ENCODE measurements at places on chromosomes 1 and 21.
A peak's percentile ranks its signal among the peaks of the same experiment; 100 is the strongest.

DNA sequence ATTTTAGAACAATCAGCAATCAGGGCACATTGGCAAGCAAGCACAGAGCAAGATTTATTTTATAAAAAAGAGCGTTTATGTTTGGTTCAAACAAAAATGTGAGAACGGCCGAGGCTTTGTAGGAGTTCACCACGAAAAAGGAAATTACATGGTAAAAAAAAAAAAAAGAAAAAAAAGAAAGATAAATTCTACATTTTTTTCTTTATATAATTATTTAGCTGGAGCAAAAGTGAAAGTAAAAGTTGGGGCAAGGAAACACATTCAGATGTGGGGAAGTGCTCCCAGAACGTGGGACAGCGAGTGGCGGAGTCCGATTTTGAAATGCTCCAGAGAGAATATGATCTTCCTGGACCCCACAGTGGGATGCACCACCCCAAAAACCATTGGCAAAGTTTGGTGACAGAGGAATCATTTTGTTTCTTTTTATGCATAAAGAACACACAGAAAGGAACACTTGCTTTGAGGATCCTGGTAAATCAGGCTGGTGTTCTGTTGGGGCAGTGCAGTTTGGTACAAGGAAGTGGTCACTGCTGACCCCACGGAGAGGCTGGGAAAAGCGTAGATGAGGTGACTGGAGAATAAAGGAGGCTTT, 16.3 kb upstream of the ATP5PO start:
- no peak for DNase-seq

DNA sequence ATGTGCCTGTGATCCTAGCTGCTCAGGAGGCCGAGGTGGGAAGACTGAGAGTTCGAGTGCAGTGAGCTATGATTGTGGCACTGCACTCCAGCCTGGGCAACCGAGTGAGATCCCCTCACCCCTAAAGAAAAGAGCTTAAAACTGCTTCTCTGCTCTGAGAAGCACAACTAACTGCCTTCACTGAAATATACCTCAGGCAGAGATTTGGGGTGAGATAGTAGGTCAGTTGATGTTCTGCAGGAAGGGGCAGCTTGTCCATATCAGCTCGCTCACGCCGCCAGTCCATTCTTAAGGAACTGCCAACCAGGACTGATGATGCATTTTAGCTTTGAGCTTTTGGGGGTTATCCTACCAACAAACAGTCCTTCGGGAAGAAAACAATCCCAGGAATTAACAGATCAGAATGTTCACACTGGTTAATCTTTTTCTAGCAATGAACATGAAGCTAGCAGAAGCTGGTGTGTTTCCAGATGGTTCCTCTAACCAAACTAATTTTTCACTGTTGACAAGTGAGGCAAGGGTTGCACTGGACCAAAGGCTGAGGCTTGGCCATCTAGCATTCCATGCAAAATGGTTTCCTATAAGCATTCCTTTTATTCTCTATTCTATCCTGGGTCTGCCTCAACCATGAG, 31.6 kb downstream of the LHX4 start:
- DNase-seq = no peak

DNA sequence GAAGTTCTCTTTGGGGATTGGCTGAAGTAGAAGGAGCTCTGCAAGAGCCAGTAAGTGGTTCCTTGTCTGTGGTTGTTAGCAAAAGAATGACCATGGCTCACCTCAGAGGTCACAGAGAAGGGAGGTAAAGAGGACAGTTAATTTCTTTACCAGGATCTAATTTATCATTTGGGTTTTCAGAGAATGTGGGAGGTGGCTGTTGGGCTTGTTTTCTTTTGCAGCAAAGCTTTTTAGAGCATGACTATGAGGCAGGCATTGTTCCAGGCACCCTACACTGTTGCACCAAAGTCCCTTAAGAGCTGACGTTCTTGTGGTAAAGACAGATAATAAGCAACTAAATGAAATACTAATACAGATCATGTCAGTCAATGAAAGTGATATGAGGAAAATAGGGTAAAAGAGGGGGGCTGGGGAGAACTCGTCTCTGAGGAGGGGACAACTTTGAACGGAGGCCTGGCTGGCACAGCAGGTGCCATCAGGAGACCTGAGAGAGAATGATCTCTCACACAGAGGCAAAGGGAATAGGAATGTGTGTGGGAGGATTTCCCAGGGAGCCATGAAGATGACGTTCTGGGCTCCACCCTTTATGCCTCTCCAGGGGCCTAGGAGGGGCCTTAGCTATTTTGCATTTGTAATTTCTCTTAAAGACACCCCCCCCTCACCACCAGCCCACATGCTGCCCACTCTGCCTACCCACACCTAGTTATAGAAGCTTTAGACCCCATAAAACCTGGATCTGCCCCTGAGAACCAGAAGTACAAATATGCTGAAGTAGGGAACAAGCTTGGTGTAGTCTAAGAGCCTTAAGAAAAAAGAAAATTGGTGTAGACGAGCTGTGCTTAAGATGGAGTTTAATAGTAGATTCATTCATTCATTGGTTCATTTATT, 177.5 kb downstream of the ROR1 start:
- no peak for DNase-seq

DNA sequence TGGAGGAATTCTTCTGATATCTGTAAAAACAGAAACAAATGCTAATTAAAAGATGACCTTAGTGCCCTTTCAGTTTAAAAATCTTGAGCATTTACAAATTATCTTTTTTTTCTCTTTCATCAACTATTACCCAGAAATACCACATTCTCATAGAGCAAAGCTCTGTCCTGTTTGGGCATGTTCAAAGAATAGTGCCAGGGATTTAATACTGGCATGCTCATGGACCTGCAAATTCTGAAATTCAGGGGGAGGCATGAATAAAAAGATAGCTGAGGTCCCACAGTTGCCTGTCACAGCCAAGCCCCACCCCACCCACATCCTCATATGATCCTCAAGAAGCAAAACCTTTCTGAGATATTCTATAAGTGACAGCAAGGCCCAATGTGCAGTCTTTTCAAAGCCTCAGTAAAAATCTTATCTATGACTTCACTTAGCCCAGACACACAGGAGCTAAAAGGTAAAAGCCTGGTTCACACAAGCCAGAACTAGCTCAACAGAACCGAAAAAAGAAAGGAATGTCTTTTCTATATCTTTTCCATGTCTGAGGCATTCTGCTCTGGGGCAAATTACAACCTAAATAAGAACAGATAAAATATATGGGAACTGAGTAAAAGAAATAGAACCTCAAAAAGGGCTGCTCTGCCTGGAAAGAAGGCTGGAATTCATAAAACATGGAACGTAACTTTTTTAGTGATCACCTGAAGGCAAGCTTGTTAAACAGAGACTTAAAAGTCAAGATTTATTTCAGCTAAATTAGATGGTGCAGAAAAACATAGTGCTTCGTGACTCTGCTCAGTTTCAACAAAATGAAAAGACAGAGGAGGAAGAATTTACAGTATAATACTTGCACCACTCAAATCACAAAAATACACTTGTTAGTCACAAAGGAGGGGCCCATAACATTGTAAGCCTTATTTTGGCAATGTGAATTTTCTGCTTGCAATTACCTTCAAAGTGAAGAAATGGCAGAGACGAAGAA, 11.0 kb downstream of the WLS start:
- DNase-seq = no peak

- peak; percentile 21 for DNase-seq
These were observed 36.4 kb downstream of the RXRG start for GRCh38 chr1:165408518-165408917.
